ENCODE measurements at places on chromosomes 16 and 17.

GRCh38 chr17:71995590-71995989, 125.2 kb upstream of the SOX9 start:
- DNase-seq = no peak

GRCh38 chr17:31733326-31733725, 125.7 kb downstream of the COPRS start:
- no peak for DNase-seq

- DNase-seq = no peak
These were observed 31.0 kb downstream of the NGFR start for GRCh38 chr17:49525831-49526741.

DNA sequence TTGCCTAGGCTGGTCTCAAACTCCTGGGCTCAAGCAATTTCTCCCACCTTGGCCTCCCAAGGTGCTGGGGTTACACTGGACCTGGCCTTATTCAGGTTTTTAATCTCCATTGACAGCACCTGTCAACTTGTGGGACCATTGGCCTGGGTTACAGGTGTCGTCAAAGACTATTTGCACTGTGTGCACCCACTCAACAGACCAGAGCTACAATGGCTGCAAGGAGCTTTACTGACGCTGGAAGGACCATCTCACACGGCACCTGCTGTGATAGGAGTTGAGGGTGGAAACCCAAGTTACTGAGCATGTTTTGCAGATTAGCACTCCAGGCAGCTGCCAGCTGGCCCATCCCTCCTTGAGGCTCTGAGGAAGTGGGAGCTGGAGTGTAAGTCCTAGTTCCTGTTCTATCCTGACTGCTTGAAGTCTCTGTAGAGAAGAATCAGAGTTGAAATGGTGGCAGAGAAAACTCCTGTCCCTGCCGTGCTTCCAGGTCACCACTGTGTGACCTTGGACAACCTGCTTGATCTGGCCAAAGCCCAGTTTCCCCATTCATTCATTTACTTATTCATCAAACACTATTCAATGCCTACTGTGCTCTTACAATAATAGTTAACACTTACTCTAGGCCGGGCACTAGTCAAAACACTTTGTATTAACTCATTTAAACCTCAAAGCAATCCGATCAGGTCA, 42.4 kb upstream of the LONP2 start:
- no peak for DNase-seq

- DNase-seq = no peak
These were observed 62.1 kb downstream of the GPRC5B start for GRCh38 chr16:19822533-19822932.

DNA sequence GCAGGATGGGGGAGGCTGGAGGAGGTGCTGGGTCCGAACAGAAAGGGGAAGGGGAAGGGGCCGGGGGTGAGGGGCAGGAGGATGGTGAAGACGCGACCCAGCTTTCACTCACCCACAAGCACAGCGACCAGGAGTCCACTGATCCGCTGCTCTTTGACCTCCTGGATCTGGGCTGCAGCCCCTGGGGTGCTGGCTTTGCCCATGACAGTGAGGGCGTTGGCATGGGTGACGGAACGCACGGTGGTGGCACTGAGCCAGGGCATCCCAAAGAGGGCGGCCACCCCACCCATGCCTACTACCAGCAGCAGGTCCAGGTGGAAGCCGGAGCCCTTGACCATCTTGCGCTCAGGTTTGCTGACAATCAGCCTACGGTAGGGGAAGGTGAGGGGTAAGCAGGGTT, 14.9 kb downstream of the SLC4A1 start:
- no peak for DNase-seq

- no peak for DNase-seq
These were observed 3.9 kb downstream of the CARMIL2 start for GRCh38 chr16:67648764-67649407.

DNA sequence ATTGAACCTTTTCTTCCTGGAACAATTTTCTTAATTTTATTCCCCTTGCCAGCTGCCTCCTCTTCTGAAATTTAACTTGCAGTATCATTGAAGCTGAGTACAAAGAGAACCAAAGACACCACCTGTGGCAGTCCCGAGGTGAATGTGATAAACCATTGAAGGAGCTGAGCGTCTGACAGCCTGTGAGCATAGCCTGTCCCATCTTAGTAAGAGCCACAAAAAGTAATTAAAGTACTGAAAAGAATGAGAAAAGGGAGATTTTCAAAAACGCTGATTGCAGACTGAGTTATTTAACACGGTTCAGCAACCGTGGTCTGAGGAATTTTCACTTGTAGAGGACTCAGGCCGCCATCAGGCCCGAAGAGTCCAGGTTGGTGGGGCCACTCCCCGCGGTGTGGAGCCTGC, 27.2 kb upstream of the ST6GALNAC1 start:
- DNase-seq = no peak

DNA sequence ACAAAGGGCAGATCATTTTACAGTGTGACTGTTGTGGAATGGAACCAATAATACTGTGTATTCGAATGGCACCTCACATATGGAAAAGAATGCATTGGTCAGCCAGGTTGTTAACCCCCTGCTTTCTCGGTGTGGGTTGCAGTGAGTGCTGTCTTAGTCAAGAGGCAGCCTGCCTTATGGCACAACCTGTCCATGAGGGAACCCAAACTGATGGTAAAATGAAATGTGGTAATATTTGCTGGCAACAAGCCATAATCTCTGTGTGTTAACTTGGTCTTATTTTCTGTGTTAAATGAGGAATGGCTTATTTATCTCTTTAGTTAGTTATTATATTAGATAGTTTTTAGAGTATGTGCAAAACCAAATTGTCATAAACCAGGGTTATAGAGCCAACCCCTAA, 81.6 kb downstream of the TMC6 start:
- no peak for DNase-seq

GRCh38 chr16:71479420-71479819, 9.7 kb downstream of the ZNF19 start:
- DNase-seq = no peak

GRCh38 chr17:3888343-3889171, 4.3 kb downstream of the CAMKK1 start:
- no peak for DNase-seq

- peak; percentile 25 for DNase-seq
These were observed 415 bp downstream of the XYLT1 start for GRCh38 chr16:17470182-17470907.

DNA sequence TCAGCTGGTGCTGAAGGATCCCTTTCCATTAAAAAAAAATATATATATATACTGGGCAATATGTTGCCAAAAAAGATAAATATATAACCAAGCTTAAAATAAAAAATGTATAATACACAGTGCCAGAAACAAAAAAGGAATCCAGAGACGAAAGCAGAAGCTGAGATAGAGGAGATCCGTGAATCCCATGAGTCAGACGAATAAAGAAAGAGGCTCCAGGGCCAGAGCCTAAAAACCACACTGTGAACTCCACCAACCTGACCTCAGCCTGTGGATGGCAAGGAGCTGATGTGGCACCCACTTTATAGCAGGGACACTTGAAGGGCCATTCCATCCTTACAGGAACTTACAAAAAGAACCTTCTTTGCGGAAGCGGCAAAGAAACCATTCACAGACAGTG, 34.8 kb downstream of the PITPNM3 start:
- DNase-seq = no peak

DNA sequence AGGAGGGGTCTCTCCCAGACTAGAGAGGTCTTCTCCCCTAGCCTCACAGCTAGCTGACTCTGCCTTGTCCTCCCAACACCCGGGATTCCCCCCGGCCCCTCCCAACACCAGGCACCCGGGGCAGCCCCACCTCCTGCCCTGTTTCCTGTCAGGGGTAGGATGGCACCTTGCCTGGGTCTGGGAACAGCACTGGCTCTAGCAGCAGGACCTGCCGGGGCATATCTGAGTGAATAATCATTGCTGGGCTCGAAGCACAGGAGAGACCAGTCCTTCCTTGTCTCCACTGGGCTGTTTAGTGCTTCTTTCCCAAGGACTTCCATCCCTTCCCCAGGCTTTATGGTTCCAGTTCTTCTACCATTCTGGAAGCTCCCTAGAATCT, 25.7 kb downstream of the MINK1 start:
- DNase-seq = no peak

DNA sequence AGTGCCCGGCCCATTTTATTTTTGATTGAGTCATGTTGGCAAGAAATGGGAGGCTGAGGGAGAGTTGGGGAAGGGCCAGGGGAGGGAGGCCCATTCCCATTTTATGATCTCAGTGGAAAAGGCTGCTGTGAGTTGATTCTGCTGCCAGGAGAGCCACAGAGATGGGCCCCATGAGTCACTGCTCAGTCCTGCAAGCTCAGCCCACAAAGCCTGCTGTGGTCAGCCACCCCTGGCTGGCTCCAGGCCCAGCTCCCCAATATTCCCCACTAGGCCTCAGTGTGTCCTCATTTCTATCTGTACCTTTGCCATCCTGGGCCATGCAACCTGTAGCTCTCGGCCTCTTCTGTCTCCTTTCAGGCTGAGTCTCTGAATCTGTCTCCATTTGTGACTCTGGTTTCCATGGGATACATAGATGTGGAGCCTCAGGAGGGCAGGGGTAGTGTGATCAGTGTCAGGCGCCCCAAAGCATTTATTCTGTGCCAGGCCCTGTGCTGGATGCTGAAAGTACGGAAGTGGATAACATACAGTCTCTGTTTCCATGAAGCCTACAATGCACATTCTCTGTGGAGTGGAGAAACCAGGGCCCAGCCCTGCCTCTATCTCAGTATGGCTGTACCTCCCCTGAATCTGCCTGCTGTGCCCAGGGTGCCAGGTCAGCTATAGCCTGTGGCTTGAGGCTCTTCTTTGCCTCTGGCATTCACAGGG, 1.9 kb upstream of the PLEKHG4 start:
- DNase-seq = no peak

DNA sequence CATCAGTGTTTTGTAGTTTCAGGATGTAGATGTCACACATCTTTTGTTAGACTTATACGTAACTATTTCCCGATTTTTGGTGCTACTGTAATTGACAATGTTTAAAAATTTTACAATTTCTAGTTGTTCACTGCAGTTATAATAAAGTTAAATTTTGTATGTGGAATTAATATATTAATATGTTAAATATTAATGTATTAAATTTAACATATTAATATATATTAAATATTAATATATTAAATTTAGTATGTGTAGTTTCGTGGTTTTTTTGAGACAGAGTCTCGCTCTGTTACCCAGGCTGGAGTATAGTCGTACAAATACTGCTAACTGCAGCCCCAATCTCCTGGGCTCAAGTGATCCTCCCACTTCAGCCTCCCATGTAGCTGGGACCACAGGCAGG, 5.7 kb upstream of the LGALS3BP start:
- no peak for DNase-seq

DNA sequence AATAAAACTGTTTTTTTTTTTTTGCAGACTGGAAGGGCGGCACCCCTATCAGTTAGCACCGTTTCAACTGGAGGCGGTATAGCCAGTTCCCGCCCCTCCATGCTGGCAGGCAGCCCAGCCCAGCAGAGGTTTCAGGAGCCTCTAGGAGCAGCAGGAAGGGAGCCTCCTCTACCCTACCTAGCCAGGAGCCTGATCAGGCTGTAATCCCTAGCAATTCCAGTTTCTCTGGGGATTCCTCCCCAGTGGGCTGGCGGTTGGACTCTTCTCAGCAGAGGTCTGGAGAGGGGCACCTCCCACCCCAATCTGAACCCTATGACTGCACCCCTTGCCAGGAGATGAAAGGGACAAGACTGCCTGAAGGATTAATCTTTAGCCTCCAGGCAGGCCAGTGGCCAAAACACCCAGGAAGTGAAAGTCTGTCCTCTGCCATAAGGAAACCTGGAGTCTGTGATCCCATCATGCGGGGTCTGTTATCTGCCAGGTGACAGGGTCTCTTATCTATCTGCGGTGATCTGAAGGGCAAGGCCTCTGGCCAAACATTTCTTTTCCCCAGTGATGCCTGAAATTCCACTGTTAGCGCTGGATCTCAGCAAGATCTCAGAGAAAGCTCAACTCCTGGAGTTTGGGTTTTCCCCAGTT, 4.9 kb upstream of the CDH1 start:
- DNase-seq = no peak

Measured in bone marrow (tissue), 2 donors.